ENCODE measurements at places on chromosomes 7 and 10.

- DNase-seq = no peak
Observed at GRCh38 chr10:87694011-87694794, 34.5 kb downstream of the PAPSS2 start.

- peak; percentile 39 for DNase-seq
Observed at GRCh38 chr10:33506838-33507661, 172.6 kb upstream of the NRP1 start.

- DNase-seq = no peak
Observed at GRCh38 chr7:78159545-78159944, 361.0 kb downstream of the PHTF2 start.

DNA sequence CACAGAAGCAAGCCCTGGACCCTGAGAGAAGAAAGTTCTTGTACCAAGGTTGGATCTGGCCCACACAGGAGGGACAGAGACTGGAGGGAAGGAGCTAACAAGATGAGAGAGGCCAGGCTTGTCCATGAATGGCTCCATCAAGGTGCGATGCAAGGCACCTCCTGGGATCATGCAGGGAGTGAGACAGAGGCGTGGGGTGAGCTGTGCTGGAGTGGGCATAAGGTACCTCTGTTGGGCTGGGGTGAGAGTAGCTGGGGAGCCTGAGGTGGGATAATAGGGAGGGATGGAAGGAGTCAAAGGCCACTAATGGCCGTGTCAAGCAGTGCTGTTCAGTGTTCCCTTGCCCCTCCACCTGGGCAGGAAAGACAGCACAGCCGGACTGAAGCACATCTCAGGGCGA is 9.9 kb downstream of the TMEM72 start:
- no peak for DNase-seq

DNA sequence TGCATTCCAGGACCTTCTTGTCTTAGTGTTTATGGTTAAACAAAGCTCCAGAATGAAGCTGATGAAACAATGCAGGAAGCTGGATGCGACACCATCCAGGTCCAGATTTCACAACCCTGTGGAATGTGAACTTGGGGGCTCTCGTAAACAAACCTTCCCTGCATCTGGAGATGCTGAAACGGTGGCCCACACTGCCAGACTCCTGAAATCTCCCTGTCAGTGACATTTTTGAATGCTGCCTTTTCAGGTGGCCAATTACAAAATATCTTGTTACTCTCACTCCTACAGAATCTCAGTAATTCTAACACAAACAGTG is 18.8 kb downstream of the VIPR2 start:
- DNase-seq = no peak

- no peak for DNase-seq
Observed at GRCh38 chr7:44291733-44292419, 33.5 kb downstream of the CAMK2B start.

DNA sequence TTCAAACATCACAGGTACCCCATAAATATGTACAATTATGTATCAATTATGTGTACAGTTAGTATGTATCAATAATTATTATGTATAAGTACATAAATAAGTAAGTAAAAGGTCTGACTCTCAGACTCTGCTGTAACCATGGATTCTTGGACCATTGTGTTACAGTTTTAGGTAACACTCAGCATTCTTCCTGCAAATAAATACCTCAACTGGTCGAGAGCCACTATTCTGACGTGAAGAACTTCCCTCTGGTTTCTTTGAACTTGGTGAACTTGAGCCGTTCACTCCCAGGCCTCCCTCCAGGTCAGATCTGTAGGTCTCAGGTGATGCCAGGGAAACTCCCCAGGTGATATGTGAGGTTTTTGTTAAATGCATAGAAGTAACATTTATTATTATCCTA is 191.8 kb upstream of the PLXNA4 start:
- DNase-seq = no peak

DNA sequence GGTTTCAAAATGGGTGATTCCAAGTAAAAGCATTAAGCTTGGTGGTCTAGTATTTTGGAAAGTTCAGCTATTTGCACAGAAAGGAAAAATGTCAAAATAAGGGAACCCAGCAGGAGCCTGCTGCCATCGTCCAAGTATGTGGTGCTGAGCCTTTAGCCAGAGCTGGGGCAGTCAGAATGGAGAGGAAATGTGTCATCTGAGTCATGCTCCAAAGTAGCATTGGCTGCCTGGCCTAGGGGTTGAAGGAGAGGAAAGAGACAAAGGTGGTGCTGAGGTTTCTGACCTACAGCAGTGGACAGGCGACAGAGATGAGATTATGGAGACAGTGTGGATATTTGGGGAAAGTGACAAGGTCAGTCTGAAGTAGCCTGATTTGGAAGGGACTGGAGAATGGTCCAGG is 103.9 kb downstream of the PLCE1 start:
- no peak for DNase-seq

DNA sequence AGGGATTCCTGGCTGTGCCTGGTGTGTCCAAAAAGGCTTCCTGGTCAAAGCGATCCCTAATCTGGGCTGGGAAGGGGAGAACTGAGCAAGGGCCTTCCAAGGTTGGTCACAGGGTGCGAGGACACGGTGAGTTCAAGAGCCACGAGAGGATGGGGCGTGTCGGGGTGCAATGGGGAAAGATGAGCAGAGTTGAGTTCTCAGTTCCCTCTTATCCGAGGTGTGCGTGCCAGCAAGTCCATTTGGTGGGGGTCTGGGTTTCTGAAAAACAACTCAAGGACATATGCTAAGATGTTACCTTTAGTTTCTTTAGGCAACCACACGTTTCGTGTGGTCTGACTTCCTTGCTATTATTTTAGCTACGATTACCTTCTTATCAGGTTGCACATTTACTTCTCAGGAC is 1.3 kb downstream of the ZNF775 start:
- no peak for DNase-seq

GRCh38 chr7:63925626-63926460 is 72.8 kb upstream of the ZNF722 start:
- DNase-seq = peak; percentile 93

DNA sequence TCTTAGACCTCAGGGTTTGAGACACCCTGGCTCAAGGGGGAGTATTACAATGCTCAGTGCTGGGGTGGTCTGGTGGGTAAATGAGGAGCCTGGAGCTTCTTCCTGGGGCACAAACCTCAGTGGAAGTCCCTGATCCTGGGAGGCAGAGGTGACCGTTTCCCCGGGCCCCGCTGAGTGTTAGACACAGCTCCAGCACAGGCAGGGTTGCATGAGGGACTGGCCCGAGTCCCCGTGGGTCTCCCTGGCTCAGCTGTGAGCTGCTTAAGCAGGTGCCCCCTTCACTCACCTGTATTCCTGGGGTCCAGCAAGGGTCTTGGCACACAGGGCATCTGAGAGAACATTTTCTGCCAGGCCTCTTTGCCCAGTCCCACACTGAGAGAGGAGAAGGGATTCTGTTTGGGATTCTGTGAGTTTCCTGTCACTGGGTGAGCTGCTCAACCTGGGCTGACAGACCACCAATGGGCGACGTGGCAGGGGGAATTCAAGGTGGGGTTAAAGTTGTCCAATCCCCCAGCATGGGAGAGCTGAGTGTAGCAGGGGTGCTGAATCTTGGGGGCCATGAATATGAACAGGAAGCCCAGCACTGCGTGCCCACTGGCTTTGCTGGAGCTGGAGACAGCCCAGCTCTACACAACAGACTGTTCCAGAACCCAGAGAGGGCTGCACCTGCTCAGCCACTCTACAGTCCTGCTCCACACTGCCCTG is 29.9 kb downstream of the DDIT4 start:
- DNase-seq = no peak

GRCh38 chr10:66919248-66919647 is 6.6 kb upstream of the LRRTM3 start:
- DNase-seq = no peak

- no peak for DNase-seq
Observed at GRCh38 chr7:108375668-108376067, 80.6 kb downstream of the NRCAM start.

GRCh38 chr7:120792091-120792860 is 65.7 kb downstream of the TSPAN12 start:
- peak; percentile 63 for DNase-seq

DNA sequence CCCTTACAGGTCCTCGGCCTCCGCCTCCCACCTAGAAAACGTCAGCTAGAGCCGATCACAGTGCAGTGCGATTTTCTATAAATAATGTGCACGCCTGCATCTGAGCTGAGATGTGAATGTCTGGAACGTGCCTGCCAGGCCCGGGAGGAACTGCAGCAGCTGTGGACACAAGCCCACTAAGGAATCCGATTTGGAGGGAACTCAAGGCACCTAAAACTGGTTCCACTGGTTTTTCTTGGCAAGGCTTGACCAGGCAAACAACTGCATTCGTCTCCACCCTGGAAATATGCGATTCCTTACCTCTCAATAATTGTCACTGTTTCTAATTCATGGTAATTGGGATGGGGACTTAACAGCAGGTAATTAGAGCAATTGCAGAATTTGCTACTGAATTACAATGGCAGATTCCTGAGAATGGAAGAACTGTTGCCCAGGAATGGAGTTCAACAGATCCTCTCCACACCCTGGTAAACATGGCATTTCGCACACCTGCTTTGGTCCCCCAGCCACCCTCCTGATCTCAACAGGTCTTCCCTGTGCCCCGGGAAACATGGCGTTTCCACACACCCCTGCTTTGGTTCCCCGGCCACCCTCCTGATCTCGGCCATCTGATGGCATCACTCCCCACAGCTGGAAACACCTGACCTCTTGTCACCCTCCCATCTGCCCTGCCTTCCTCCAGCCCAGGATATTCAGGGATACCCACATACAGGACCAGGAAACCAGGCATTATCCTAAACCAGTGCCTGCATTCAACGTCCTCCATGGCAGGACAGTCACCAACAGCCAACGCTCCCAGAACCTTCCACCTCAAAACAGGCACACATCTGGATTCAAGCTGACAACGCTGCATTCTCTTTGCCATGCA is 76.0 kb downstream of the DIP2C start:
- no peak for DNase-seq

DNA sequence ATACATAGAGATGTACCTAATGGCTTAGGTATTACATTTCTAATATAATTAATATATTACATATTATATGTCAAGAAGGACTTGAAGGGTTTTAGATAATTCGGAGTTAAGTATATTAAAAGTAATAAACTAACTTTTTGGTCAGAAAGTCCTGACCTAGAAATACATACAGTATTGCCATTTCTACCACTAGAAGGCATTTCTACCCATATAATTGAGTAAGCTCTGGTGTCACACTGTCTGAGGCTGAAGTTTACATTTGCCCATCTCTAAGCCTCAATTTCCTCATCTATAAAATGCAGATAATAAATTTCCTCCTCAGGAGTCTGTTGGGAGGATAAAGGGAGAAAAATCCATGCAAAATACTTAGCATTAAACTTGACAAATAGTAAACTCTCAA is 7.1 kb downstream of the FKBP14 start:
- no peak for DNase-seq

DNA sequence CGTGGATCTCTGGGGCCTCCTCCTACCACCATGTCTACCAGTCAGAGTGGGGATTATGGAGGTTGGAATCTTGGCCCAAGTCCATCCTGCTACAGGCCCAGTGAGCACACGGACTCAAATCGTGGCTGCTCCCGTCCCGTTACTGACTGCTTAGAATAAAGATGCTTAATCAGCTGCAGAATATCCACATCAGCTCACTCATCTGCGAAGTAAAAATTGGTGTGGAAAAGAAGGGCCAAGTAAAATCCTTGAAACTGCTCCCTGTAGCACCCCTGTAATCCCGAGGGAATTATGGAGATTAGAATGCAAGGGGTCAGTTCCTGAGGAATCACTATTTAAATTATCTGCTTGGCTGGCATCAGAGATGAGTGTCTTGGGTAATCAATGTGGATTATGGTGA is 13.0 kb upstream of the HTR5A start:
- DNase-seq = no peak

GRCh38 chr10:14757986-14758385 is 16.7 kb downstream of the FAM107B start:
- DNase-seq = no peak

- DNase-seq = no peak
Observed at GRCh38 chr10:24726626-24727025, 2.9 kb upstream of the ARHGAP21 start.

- no peak for DNase-seq
Observed at GRCh38 chr7:92359801-92360200, 87.5 kb upstream of the GATAD1 start.

GRCh38 chr10:63498665-63499064 is 22.5 kb upstream of the REEP3 start:
- DNase-seq = no peak

DNA sequence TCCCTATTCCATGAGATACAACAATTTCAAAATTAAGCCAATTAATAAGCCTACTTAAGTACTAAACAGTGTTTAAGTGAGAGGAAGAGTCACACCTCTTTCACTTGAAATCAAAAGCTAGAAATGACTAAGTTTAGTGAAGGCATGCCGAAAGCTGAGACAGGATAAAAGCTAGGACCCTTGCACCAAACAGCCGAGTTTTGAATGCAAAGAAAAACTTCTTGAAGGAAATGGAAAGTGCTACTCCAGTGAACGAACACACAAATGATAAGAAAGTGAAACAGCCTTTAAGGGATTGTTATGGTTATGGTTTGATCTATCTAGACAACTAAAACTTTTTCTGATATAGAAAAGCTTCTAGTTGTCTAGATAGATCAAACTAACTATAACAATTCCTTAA is 135.4 kb upstream of the KMT2E start:
- DNase-seq = peak; percentile 77

DNA sequence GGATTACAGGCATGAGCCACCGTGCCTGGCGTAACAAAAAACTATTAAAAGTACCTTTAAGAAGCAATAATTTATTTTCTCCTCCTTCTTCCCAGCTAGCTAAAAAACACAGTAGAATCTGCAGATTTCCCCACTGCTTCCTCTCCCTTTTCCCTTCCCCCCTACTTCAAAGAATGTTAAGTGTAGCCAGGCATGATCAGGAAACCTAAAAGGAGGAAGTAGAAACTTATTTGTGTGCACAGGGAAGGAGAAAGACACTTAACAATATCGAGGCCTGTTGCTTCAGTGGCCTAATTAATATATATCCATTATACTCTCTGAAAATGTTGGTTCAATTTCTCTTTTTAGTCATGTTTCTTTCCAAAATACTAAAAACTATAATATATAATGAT is 127.7 kb downstream of the NRBF2 start:
- no peak for DNase-seq

- no peak for DNase-seq
Observed at GRCh38 chr7:95357623-95358022, 33.3 kb upstream of the PON1 start.

DNA sequence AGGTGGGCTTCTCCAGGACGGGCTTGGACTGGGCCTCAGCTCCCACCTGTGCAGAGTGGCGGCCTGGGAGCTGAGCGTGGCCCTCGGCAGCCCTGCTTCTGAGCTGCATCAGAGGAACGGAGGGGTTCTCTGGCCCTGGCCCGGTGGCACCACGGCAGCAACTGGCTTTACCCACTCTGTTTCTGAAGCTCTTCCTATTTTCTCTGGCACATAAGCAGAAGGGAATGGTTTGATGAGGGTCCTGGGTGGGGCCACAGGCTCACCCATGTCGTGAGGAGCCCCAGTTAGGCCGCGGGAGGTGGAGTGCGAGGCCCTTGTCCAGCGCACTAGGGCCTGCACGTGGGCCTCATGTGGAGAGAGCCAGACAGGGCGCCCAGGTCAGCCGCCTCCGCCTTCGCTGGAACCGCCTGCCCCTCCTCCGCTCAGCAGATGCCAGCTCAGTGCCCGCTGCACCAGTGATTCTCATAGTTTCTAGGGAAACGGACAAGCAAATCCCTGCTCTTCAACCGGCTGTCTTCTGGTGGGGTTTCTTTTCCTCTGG is 284.0 kb downstream of the CELF2 start:
- DNase-seq = no peak
